ENCODE measurements at places on chromosomes 2 and 18.

GRCh38 chr2:88234760-88235159 is 64.6 kb downstream of the THNSL2 start:
- DNase-seq, result no peak

DNA sequence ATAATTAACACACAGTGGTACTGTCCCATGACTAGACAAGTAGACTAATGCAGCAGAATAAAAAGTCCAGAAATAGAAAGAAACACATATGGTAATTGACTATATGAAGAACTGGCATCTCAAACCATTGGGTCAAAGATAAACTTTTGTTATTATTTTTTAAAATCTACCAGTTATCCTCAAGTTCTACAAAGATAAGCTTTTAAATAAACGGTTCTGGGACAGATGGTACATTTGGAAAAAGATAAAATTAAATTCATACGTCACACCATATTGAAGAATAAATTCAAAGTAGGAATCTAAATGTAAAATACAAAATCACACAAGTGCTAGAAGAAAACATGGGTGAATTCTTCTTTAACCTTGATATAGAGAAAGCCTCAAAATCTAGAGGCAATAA is 37.6 kb upstream of the PLEKHM3 start:
- no peak for DNase-seq

- DNase-seq, result no peak
These were observed 57.1 kb downstream of the ZFP36L2 start for GRCh38 chr2:43169099-43169945.

DNA sequence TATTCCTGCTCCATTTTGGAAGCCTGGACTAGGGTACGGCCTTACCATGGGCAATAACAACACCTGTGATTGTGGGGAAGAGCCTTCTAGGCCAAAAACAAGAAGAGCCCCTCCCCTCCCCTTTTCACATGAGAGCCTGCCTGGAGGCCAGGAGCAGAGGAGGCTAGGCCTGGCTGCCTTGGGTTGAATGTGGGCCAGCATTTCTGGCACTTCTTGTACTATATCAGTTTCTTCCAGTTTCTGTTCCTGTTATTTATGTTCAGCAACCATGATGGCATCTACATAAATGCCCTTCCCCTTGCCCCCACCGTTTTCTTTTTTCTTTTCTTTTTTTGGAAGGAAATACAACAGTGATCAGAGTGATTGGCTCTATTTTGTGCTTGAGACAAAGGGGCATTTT is 58.4 kb downstream of the KCTD18 start:
- DNase-seq, result no peak

GRCh38 chr18:23547306-23547705 is 39.0 kb downstream of the NPC1 start:
- DNase-seq, result no peak

DNA sequence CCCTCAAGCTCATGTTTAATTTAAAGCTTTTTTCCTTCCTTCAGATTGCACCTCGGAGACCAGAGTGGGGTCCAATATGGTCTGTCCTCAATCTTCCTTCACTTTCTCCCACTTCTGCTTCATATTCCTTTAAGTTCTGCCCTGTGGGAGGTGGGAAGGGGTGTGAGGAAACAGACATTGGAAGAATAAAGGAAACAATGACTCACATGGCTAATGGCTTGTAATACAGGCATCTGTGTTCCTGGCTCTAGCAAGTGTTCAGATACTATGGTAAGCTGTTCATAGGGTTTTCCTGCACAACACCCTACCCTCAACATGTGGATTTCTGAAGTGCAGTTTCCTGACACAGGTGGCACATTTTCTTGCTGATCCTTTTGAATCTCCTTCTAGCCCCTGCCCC is 209.5 kb downstream of the PIK3C3 start:
- DNase-seq, result no peak

GRCh38 chr2:31256611-31257382 is 22.8 kb downstream of the EHD3 start:
- DNase-seq, result no peak

GRCh38 chr2:23355001-23355400 is 30.0 kb upstream of the KLHL29 start:
- DNase-seq, result no peak

DNA sequence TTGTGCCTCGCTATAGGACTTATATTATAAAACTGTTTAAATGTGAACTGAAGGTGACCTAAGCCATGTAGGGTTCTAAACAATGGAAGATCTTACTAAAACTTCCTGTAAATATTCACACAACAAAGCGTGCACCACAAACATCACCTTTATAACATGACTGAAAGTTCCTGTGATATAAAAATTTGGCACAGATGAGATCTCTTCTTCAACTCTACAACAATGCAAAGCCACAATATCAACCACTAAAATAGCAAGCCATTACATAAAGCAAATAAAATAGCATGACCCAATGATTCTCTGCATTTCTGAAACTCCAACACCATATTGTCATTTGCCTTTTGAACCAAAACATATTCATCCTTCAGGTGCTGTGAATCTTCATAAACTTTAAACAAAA is 3.5 kb downstream of the YES1 start:
- no peak for DNase-seq

DNA sequence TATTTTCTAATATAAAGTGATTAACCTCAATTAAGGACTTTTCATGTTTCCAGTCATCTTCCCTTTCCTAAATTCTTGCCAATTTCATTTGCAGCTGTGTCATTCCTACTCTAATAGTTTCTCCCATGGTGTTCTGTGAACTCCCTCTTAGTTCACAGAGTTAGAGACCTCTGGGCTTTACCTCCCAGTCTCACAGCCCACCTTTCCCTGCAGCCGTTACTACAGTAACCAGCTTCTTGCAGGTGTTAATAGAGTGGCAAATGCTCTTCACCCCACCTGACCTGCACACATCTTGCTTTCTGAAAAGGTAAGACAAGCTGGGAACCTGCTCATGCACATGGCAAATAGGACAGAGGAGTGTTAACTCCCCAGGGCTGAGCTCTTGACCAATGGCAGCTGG is 250.1 kb downstream of the FBXO15 start:
- DNase-seq, result no peak

GRCh38 chr2:236114959-236115358 is 53.2 kb downstream of the GBX2 start:
- no peak for DNase-seq

- no peak for DNase-seq
These were observed 220.5 kb downstream of the TWIST2 start for GRCh38 chr2:239068411-239068810.

- DNase-seq, result no peak
These were observed 48.5 kb upstream of the SGPP2 start for GRCh38 chr2:222375798-222376197.

- no peak for DNase-seq
These were observed 89.4 kb downstream of the TNS1 start for GRCh38 chr2:217913436-217913835.

GRCh38 chr2:71478806-71479205 is 25.4 kb downstream of the DYSF start:
- DNase-seq, result no peak

GRCh38 chr2:105371156-105371555 is 27.7 kb downstream of the FHL2 start:
- DNase-seq, result no peak

DNA sequence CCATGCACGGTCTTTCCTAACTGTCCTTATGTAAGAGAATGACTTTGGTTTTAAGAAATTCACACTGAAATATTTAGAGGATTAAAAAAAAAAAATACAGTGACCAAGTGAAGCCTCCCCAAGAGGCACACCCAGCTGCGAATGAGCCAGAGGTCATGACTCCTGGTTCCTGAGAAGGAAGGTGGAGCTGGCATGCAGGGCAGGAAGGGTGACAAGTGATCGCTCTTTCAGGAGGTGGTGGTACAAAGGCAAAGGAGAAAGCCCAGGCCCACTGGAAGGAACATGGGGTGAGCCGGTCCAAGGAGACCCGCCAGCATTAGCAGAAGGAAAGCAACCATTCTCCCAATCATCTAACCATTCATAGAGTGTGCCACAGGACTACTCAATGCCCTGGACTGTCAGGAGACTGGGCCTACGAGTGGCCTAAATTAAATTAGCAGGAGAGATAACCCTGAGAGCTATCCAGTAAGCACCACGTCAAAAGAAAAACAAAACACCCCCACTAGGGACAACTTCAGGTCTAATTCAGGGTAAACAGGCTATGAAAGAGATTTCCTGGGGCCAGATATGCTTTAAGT is 7.8 kb downstream of the INO80C start:
- DNase-seq, result no peak

DNA sequence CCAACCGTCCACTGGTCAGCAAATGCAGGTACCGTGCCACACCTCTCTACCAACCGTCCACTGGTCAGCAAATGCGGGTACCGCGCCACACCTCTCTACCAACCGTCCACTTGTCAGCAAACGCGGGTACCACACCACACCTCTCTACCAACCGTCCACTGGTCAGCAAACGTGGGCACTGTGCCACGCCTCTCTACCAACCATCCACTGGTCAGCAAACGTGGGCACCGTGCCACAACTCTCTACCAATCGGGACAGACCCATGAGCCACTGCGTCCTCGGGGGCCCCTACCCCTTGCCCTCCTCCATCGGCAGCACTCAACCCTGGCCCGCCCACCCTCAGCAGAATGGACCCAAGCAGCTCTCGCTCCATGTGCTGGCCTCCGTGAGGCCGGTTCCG is 226.4 kb upstream of the SALL3 start:
- DNase-seq, result no peak

DNA sequence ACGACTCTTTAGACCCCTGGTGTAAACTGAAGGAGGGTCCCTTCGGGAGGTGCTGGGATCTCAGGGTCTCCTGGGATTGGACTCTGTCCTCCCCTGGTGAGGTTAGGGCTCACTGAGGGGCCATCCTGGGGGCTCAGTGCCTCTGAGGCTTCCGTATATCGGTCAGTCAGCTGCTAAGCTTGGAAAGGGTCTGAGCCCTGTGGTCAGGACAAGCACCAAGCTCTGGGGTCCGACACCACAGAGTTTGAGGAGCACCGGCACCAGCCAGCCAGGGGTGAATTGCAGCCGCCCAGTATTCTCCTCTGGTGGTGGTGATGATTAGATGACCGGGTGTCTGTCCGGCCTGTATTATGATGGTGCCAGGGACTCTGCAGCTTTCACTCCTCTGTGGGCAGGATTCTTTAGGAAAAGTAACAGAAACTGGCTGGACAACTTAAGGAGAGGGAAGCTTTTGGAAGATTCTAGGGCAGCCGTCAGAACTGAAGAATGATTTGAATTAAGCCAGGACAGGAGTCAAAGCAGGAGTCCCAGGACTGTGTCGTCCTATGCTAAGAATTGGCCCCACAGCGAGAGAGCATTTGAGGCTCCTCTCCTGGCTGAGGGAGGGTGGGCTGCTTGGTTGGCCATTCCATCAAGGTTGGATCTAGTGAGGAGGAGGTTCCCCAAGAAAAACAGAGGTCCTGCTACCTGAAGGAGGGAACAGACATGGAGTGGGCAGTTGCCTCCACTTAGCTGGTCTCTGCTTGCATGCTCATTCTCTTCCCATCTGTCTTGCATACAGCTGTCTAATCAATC is 158.6 kb upstream of the HS6ST1 start:
- no peak for DNase-seq

- DNase-seq, result no peak
These were observed 10.2 kb downstream of the GPR55 start for GRCh38 chr2:230914886-230915285.

- no peak for DNase-seq
These were observed 486.4 kb downstream of the BCL11A start for GRCh38 chr2:60067006-60067405.

DNA sequence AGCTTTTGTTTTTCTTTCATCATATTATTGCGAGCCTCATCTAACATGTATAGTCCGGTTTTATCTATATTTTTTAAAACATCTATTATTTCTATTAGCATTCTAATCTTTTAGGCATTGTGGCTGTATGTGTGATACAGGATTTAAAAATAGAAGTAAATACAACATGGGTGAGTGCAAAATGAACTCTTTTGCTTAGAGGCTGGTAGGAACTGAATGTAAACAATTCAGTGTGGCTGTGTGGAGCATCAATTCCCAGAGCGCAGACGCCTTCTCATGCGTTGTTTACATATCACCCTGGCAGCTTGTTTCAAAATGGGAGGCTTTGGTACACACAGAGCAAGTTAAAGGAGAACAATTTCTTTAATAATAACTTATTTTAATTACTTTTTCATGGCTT is 836 bp downstream of the DTNA start:
- DNase-seq, result no peak
